Activated CD4-positive, alpha-beta T cell treated with anti-CD3 and anti-CD28 coated beads, Interleukin-2, amount 50 U/mL, for 24 hours (primary cell): ENCODE measurements at places on chromosomes 3 and 15.

DNA sequence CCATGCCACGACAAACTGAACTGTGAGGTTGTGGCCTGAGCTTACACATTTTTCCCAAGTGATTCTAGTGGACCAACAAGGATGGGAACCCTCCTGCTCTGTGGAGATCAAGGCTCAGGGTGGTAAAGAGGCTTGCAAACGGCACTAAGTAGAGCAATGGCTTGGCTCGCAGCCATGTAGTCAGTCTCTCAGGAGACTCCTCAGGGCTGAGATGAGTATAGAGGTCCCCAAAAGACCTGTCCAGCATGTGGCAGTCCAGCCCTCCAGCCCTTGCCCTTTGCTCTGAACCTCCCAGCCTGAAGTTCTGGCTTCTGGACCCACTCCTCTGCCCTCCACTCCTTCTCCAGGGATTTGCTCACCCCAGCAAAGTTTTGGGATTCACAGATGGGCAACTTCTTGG lies 8.3 kb upstream of the CAMP start:
- no peak for DNase-seq

GRCh38 chr3:188165596-188165995 lies 11.6 kb downstream of the LPP start:
- DNase-seq, result no peak

GRCh38 chr3:153688301-153689120 lies 432.7 kb upstream of the ARHGEF26 start:
- DNase-seq, result no peak

DNA sequence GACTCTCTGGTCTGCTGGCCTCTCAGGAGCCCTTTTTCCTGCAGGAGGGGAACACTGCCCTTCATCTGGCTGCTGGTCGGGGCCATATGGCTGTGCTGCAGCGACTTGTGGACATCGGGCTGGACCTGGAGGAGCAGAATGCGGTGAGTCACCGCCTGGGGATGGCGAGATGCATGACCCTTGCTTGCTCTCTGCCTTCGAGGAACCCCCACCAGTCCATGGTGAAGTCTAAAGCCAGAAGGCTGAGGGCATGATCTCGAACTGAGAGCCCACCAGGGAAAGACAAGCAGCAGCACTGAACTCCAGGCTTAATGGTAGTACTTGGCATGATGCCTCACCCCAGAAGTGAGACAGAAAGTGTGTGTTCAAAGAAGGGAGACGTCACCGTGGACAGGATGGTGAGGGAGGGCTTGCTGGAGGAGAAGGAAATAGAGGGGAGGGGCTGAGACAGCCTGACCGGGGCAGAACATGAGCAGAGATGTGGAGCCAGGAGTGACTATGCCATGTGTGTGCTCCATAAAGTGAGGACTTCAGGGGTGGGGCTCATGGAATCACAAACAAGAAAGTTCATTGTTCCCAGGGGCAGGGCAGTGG lies 19.2 kb downstream of the ANKDD1A start:
- no peak for DNase-seq

GRCh38 chr3:71134521-71134920 lies 449.0 kb downstream of the FOXP1 start:
- DNase-seq, result no peak

- no peak for DNase-seq
Measured at GRCh38 chr15:98805434-98806274, 157.3 kb downstream of the IGF1R start.

GRCh38 chr3:59538753-59539432 lies 489.1 kb upstream of the CFAP20DC start:
- DNase-seq, result no peak

GRCh38 chr15:99983886-99984286 lies 250.6 kb upstream of the LYSMD4 start:
- no peak for DNase-seq

GRCh38 chr3:40427045-40427669 lies 30.0 kb upstream of the RPL14 start:
- DNase-seq, result no peak

DNA sequence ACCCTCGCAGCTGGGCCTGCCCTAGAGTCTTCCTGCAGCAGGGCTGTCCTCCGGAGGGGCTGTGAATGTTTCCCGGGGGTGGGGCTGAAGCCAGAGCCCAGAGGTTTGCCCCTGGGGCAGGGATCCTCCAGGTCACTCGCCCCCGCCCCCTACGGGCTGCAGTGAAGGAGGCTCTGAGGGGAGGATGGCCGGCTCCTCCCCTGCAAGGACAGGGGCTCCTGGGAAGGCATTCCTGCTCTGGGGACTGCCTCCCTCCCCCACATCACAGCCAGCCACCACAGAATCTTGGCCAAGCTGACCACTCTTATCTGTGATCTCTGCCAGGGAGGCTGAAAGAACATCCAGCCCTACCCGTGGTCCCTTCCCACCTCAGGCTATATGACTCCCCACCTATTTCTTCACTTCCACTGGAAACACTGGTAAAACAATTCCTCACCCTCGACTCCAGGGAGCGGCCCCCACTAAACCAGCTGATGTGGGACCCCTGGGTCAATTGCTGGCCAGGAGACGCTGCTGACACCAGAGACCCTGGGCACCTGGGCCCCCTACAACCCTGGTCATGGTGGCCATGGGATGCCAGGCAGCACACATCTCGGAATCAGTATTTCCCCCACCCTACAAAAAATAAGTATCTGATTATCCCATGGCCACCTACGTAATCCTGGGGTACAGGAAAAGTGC lies 66.0 kb downstream of the HMCES start:
- DNase-seq, result no peak

- no peak for DNase-seq
Measured at GRCh38 chr3:141769221-141769894, 6.2 kb downstream of the GRK7 start.

DNA sequence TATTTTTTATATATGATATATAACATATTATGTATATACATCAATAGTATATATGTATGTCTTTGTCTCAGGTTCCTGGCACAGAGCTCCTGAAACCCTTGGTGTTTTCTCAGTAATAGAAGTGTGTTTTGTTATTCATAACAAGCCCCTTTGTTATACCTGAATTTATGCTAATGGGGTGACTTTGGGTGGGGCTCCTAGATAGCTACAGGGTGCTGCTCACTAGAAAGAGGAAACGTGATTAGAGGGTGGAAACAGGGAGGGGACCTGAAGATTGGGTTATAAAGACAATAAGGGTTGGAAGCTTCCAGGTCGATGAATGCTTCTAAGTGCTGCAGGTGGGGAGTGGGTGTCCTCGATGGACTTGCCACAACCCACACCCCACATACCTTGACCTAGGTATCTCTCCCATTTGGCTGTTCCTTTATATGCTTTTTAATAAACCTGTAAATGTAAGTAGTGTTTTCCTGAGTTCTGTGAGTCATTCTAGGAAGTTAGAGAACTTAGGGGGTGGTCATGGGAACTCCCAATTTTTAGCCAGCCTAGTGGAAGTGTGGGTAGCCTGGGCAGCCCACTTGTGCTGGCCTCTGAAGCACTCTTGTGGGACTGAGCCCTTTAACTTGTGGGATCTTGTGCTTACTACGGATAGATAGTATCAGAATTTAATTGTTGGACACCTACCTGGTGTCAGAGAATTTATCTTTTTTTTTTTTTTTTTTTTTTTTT lies 36.9 kb upstream of the C15orf39 start:
- DNase-seq, result no peak

DNA sequence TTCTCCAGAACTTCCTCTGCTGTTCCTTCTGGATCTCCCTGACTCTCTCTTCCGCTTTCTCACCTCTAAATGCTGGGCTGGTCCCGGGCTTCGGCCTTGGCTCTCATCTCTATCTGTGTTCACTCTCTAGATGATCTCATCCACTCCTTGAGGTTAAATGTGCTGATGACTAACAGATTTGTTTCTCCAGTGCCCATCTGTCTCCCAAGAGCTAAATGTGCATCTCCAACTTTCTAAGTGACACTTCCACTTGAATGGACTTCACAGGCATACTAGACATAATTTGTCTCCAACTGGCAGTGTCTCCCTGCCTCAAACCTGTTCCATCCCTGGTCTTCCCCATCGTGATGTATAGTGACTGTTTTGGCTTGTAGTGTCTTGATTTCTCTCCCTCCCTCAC lies 95.3 kb downstream of the ITPR1 start:
- DNase-seq, result no peak

- DNase-seq, result no peak
Measured at GRCh38 chr15:51484781-51485180, 137.8 kb downstream of the DMXL2 start.

- DNase-seq, result no peak
Measured at GRCh38 chr3:78174821-78175220, 1134.9 kb downstream of the ROBO2 start.

GRCh38 chr15:69786136-69786701 lies 311.5 kb downstream of the TLE3 start:
- DNase-seq, result no peak

DNA sequence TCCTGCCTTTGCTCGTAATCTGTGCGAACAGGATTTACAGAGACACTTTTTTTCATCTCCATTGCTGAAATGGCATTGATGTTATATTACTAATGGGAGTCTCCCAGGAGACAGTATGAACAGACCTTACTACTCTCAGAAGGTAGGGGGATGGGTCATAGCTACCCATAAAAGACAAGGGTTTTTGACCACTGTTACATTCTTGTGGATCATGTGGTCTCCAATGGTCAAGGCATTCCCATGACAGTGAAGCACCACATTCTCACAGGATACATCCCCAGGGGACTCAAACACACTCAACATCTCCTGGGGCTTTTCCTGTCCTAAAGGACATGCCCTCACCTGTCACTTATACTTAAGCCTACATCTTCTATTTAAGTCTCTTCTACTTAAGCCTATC lies 40.8 kb downstream of the MKRN3 start:
- DNase-seq, result no peak

- no peak for DNase-seq
Measured at GRCh38 chr15:63987796-63988378, 58.4 kb downstream of the DAPK2 start.

DNA sequence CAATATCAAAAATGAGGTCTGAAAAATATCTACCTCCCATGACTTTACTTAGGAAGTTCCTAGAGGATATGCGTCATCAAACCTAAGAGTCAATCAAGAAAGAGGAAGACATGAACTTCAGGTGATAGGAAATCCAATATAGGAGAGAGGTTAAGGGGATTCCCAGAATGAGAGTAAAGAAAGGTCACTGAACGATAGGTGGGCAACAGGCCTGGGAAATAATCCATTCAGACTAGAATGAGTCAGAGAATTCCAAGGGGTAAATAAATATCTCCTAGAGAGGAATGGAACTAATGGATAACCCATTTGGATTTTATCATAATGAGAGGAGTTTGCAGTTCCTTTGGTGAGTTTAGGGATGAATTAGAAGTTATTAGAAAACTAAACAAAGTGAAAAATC lies 131.1 kb upstream of the NUDT16 start:
- DNase-seq, result no peak

GRCh38 chr3:128362026-128362965 lies 104.4 kb downstream of the DNAJB8 start:
- DNase-seq, result no peak

DNA sequence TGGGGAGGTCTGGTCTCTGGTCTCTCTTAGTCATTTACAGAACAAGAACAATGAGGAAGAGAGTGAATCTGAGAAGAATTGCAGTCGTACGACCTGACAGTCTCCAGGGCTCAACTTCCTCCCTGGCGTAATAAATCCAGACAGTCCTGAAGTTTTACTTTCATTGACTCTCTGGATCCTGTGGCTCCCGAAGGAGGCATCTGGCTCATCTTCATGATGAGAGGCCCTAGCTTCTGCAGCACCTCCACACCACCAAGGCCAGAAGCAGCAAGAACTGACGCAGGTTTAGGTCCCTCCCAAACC lies 11.8 kb upstream of the CYFIP1 start:
- no peak for DNase-seq

DNA sequence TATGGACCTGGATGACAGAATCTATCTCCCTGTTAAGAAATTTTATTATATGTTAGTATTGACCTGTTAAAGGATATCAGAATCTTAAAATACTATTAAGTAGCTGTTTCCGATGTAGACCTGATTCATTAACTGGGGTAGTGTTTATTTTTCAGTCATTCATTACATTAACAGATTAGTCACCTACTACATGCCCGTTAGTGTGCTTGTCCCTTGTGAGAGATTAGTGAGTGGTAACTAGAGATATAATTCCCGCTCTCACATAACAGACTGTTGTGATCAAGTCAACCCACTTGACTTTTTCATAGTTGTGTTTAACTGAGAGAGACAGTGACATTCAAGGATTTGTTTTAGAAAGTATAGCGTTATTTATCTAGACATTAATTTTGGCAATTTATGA lies 166.8 kb downstream of the TCF12 start:
- no peak for DNase-seq

GRCh38 chr3:52002748-52003147 lies 7.1 kb upstream of the RPL29 start:
- no peak for DNase-seq

DNA sequence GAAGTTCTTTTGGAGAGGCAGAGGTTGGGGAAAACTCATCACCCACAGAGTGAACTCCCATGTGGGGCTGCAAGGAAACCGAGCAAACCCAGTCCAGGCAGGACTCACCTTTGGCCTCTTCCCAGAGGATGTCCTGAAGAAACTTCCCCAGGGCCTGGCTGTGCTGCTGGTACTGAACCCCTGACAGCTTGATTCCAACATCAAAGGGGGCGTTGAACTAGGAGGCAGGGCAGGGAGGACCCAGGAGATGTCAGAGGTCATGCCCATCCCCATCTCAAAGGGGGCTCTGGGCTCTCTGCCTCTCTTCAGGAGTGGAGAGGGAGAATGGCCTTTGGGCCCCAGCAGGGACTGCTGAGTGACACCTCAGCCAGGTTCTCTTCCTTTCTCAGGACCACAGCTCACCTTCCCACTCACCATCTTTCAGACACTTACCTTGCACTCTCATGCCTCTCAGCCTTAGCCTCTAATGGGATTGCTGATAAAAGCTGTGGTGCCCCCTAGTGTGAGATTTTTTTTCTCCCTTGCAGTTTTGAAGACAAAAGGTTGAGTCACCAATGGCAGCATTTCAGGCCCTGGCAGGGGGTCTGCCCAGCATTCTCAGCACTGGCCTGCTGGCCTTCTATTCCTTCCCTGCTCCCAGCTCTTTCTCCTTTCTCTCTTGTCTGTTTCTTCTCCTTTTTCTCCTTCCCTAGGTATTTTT lies 6.0 kb downstream of the GHRL start:
- no peak for DNase-seq

GRCh38 chr3:64388886-64389285 lies 163.6 kb upstream of the PRICKLE2 start:
- no peak for DNase-seq

GRCh38 chr3:37543666-37544065 lies 318.0 kb upstream of the CTDSPL start:
- DNase-seq, result no peak

DNA sequence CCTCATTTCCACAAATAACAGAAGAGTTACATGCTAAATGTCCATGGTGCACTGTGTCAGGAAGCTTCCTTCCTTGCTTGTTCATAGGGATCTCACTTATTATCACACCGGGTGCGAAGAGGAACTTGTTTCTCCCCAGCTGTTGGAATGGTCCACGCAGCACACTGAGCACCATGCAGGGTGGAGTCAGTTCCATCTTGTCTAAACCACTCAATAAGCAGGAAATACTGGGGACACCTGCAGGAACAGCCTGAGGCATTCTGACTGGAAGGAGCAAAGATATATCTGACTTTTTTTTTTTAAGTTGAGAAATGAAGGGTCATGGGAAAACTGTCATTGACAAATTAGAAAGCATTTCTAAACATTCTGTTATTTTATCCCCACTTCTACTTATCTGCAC lies 70.0 kb upstream of the WDR72 start:
- DNase-seq, result no peak

GRCh38 chr3:49133226-49133951 lies 539 bp upstream of the LAMB2 start:
- no peak for DNase-seq

- DNase-seq, result no peak
Measured at GRCh38 chr3:77459926-77460325, 420.0 kb downstream of the ROBO2 start.
